ENCODE measurements at places on chromosomes 5 and 9.

DNA sequence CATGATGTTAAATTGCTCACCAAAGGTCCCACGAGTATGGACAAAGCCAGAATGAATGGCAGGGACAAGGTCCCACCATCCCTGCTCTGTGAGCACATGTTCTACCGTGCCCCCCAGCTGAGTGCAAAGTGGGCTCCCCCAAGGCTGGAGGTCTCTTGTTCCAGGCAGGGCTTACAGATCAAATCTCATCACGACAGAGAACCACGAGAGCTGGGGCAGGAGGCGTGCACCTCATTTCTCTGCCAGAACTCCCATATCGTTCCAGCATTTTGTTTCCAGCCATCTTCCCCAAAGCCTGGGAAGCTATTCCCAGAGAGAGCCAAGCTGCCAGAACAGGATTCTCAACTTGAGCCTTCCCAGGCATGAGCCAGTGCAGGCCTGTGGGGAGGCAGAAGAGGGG is 108.5 kb downstream of the ZNF354C start:
- no peak for DNase-seq

GRCh38 chr5:147369742-147370374 is 135.0 kb downstream of the STK32A start:
- DNase-seq = no peak

GRCh38 chr5:129249886-129250285 is 155.3 kb downstream of the ISOC1 start:
- DNase-seq = no peak

GRCh38 chr5:141816598-141817399 is 61.4 kb downstream of the PCDH1 start:
- DNase-seq = no peak

DNA sequence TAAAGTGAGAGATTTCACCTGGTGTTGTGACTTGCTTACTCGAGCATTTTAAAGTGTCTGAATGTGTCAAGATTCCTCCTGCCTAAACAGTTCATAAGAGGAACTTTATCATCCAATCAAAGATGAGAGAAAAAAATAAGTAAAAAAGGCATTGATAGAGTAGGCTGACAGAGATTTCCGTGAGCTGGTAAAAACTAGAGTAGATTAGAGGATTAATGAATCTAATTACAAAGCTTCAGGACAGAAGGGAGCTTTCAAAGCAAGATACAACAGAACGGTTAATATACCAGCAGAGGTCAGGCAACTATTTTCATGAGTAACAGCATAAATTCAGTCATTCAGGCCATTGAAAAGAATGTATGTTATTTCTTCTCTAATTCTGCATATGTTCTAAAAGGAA is 91.5 kb downstream of the ADAMTS6 start:
- no peak for DNase-seq

Measured in stimulated activated CD8-positive, alpha-beta memory T cell treated with anti-CD3 and anti-CD28 coated beads, Interleukin-7, amount 100 ng/mL, for 24 hours (primary cell).